ENCODE measurements at places on chromosomes 2 and 18. TPM values are rescaled to one million over a fixed set of nuclear protein-coding genes. Genes with fewer than 3 reads are reported as not detected.

LONRF2 gene
- total RNA-seq: 1.1 TPM

DNA sequence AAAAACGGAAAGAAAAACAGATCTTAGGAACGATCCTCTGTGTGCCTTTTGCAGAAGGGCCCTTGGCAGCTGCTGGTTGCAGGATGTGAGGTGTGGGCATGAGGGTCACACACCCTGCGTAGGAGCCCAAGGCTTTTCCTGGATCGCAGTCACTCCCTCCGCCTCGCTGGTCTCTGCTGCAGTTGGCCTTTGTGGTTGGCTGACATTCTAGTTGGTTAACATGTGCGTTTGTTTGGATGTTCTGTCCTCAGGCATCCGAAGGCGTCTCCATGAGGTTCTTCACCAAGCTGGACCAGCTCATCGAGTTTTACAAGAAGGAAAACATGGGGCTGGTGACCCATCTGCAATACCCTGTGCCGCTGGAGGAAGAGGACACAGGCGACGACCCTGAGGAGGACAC, 61.7 kb downstream of the INPP5D start:
- 0 out of 2 replicates have a peak, but pooled peaks cover 4% of the 10 kb centered on the region for H3K4me1 ChIP-seq
- no peak overlapping the region for H3K27ac ChIP-seq
- no peaks in the 10 kb centered on the region for H3K27me3 ChIP-seq
- H3K4me3 ChIP-seq: no peak overlapping the region
- no peak for DNase-seq

- no peaks in the 10 kb centered on the region for H3K36me3 ChIP-seq
- no peak overlapping the region for H3K4me3 ChIP-seq
- no peaks in the 10 kb centered on the region for H3K27me3 ChIP-seq
- H3K4me1 ChIP-seq: no peaks in the 10 kb centered on the region
Observed at GRCh38 chr2:7648221-7648795, 731.1 kb downstream of the RNF144A start.

- H3K4me1 ChIP-seq: no peaks in the 10 kb centered on the region
- no peaks in the 10 kb centered on the region for H3K27me3 ChIP-seq
- no peaks in the 10 kb centered on the region for H3K36me3 ChIP-seq
- H3K4me3 ChIP-seq: no peak overlapping the region
- no peak overlapping the region for H3K27ac ChIP-seq
- DNase-seq: no peak
Observed at GRCh38 chr2:3127710-3128109, 249.9 kb downstream of the EIPR1 start.

GRCh38 chr2:126855606-126856005, 43.1 kb upstream of the TEX51 start:
- H3K36me3 ChIP-seq: no peaks in the 10 kb centered on the region
- H3K27me3 ChIP-seq: 0 out of 2 replicates have a peak, but pooled peaks cover 5% of the 10 kb centered on the region
- H3K27ac ChIP-seq: no peak overlapping the region
- no peak for DNase-seq
- no peaks in the 10 kb centered on the region for H3K4me1 ChIP-seq

GRCh38 chr2:99880148-99880963, 262.0 kb downstream of the AFF3 start:
- no peaks in the 10 kb centered on the region for H3K27me3 ChIP-seq
- no peaks in the 10 kb centered on the region for H3K36me3 ChIP-seq
- peaks cover 40% of the 10 kb centered on the region for H3K4me1 ChIP-seq
- H3K27ac ChIP-seq: peak overlapping the region; percentile 68
- DNase-seq: peak; percentile 89

TTN gene
- 1.1 TPM for total RNA-seq

SERPINB5 gene
- total RNA-seq: 96.5 TPM

- no peaks in the 10 kb centered on the region for H3K36me3 ChIP-seq
- H3K4me1 ChIP-seq: no peaks in the 10 kb centered on the region
- H3K27me3 ChIP-seq: no peaks in the 10 kb centered on the region
- no peak overlapping the region for H3K27ac ChIP-seq
- H3K4me3 ChIP-seq: no peak overlapping the region
- DNase-seq: no peak
Observed at GRCh38 chr2:180776921-180777320, 203.5 kb upstream of the UBE2E3 start.

CIB4 gene
- not detected for total RNA-seq

GRCh38 chr2:19809206-19809605, 92.6 kb downstream of the TTC32 start:
- H3K4me1 ChIP-seq: no peaks in the 10 kb centered on the region
- no peak overlapping the region for H3K27ac ChIP-seq
- no peaks in the 10 kb centered on the region for H3K36me3 ChIP-seq
- DNase-seq: no peak
- no peak overlapping the region for H3K4me3 ChIP-seq

GRCh38 chr18:54690198-54690597, 99.2 kb downstream of the DYNAP start:
- no peak overlapping the region for H3K4me3 ChIP-seq
- no peak overlapping the region for H3K27ac ChIP-seq
- DNase-seq: no peak

Measured in PC-3 (cell line).